ENCODE measurements at places on chromosomes 4 and X. TPM values are rescaled to one million over a fixed set of nuclear protein-coding genes. Genes with fewer than 3 reads are reported as not detected.

- DNase-seq = no peak
Measured at GRCh38 chrX:20271730-20272129, 5.0 kb upstream of the RPS6KA3 start.

GRCh38 chr4:128227991-128228571 is 59.5 kb downstream of the PGRMC2 start:
- DNase-seq = no peak

DNA sequence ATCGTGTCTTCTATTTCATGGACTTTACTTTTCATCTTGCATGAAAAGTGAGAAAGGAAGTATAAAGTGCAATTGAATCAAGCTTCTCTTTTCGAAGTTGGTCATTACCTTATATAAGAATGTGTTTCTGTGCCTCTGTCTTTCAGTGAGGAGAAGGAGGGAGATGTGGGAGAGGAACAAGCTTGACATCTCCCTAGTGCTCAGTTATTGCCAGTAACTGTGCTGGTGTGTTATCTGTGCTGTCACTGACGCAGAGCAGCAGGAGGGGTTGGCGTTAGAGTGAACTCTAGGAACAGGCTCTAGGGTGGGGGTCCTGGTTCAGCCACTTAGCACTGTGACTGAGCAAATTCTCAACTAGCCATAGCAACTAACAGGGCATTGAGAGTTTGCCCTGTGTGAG is 34.0 kb upstream of the TBC1D9 start:
- no peak for DNase-seq

DNA sequence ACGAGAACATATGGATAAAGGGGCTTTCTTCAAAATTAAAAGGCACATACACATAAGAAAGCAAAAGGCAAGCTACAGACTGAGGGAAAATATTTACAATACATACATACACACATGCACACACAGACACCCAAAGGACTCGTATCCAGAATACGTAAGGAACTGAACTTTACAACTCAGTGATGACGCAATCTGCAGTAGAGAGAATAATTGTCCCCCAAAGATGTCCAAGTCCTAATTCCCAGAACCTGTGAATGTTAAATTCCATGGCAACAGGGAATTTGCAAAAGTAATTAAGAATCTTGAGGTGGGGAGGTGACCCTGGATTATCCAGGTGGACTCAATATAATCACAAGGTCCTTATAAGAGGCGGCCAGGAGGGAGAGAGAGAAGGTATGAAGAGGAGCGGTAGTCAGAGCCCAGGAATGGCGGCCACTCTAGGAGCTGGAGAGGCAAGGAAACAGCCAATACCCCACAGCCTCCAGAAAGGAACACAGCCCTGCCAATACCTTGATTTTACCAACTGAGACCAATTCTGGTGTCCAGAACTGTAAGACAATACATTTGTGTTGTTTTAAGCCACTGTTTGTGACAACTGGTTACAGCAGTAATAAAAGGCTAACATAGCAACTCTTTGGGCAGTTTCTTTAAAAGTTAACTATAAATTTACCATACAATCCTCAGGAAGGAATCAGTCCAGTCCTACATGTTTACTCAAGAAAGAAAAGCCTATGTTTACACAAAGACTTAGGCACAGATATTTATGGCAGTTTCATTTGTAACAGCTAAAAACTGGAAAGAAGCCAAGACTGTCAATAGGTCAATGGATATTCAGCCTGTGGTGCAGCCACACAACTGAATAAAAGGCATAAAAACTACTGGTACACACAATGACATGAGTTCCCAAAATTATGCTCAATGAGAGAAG is 27.3 kb upstream of the STS start:
- DNase-seq = no peak

GRCh38 chr4:60657807-60658206 is 542.3 kb upstream of the ADGRL3 start:
- no peak for DNase-seq

GRCh38 chr4:1220566-1220965 is 28.4 kb downstream of the CTBP1 start:
- DNase-seq = no peak

DNA sequence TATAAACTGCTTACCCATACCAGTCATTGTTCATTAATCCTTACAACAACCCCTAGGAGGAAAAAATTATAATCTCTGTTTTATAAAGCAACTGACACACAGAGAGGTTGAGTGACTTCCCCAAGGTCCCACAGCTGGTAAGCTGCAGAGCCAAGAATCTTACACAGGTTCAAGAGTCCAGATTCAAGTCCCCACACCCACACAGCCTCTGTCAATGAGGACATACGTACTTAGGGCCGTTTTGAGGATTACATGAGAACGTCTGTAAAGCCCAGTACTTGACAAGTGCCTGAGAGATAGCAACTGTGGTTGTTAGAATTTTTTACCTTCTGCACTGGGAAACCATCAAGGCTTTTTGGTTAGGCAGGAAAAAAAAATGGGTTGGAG is 556 bp upstream of the SLC25A43 start:
- DNase-seq = no peak

DNA sequence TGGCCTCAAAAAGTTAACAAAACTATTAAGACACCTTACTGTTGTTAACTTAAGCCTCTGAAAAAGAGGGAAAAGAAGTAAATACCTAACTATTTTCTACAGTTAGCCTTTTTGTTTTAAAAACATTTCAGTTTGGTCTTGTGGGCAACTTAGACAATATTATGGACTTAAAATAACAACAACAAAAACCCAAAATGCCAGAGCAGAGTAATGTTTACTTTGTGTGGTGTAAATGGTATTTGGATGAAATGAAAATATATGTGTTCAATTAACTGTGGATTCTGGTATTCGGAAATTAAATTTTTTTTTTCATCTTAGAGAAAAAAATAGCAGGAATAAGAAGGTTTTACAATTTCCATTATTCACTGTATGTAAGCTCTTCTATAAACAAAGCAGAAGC is 79.6 kb upstream of the NPNT start:
- no peak for DNase-seq

DNA sequence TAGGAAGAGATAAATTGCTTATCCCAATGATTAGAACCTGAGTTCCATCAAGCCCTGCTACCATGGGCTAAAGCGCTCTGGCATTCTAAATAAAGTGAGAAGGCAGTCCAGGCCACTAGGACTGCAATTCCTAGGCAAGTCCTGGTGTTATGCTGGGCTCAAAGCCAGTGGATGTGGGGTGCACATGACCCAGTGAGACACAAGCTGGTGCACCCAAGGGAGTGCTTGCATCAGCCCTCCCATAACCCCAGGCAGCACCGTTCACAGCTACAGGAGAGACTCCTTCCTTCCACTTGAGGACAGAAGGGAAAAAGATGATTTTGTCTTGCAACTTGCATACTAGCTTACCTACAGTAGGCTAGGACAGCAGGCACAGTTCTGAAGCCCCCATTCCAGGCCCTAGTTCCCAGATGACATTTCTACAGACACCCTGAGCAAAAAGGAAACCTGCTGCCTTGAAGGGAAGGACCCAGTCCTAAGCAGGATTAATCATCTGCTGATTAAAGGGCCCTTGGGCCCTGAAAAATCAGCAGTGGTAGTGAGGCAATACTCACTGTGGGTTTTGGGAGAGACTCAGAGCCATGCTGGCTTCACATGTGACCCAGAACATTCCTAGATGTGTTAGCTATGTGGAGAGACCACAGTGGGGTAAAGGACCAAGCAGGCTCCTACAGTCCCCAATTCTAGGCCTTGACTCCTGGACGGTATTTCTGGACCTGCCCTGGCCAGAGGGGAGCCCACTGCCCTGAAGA is 77.8 kb downstream of the KLHL13 start:
- no peak for DNase-seq

DNA sequence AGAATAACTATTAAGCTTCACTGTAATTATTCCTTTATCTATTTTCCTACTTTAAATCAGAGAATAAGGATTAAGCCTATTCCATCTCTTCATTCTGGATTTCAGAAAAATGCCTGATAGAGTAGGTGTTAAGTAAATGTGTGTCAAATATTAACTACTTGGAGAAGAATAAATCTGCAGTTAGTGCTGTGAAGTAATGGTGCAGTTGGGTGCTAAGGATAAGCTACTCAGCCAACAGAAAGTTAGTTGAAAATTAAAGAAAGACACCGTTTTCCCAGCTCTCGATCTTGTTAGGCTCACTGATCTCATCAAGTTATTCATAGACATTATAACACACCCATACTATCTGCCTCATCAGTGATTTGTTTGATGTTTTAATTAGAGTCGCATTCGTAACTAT is 7.1 kb downstream of the PF4V1 start:
- no peak for DNase-seq

- no peak for DNase-seq
Measured at GRCh38 chrX:129565046-129565650, 25.1 kb downstream of the OCRL start.

GRCh38 chrX:109344678-109345077 is 137.2 kb downstream of the GUCY2F start:
- DNase-seq = no peak

DNA sequence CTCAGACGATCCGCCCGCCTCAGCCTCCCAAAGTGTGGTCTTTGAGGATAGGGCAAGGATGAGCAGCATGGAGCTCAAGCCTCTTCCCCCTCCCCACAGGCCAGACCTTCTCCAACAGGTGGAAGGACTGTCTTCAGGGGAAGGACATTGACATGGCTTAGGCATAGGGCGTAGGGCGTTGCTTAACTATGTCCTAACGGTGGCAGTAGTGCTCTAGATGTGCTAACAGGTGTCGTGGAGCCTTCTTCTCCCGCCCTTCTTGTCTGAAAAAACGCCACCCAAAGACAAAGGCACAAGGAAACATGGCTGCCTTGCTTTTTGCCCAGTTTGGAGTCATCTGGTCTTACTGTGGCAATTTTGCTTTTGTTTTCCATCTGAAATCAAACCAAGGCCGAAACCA is 219.8 kb downstream of the OR13H1 start:
- DNase-seq = no peak

DNA sequence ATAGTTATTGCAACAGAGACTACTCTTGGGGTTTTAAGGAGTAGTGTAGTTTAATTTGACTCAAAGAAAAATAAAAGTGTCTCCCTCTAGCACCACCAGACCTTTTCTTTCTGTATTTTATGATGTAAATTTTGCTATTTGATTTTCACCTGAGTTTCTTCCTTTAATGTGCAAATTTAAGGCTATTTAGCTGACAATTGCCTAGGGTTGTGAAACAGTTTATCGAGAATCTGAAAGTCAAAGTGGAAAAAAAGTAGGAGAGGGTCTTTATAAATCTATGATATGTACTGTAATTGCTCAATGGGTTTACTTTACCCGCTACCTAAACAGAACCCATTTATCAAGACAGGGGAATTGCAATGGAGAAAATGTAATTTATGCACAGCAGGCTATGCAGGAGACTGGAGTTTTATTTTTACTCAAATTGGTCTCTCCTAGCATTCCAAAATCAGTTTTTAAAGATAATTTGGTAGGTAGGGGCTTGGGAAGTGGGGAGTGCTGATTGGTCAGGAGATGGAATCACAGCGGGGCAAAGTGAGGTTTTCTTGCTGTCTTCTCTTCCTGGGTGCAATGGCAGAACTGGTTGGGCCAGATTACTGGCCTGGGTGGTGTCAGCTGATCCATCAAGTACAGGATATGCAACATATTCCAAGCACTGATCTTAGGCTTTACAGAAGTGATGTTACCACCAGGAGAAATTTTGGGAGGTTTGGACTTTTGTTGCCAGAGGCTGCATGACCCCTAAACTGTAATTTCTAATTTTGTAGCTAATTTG is 228.6 kb upstream of the TACR3 start:
- DNase-seq = no peak

- no peak for DNase-seq
Measured at GRCh38 chrX:124407226-124407625, 60.9 kb downstream of the SH2D1A start.

GRCh38 chr4:36260731-36261130 is 16.4 kb upstream of the ARAP2 start:
- DNase-seq = no peak

DNA sequence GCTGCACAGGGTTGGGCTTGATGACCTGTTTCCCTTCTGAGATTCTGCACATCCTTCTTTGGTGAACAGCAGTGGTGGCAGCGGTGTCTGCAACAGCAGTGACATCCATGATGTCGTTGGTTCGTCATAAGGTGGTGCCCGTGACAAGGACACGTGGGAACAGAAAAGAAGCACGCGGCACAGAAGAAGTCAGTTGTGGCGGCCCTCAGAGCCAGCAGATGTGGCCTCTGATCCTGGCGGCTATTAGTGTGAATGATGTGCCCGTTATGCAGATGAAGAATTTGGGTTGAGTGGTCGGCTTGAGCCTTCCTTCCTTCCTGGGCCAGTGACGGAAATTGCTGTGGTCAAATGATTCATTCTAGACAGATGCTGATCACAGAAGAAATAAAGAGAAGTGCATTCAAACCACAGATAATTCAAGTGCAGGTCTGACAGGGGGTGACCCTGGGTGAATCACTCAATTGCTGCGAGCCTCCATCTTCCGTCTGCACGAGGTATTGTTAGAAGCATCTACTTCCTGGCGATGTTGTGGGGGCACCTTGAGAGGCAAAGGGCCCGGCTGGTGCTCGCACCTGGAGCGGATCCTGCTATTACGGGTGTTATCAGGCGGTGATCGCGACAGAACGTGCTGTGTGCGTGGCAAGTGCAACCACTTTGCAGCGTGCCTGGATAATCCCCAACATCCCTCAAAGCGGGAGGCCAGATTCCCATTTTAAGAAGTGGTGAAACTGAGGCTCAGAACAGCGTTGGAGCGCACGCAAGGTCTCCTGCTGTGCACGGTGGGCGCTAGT is 215.2 kb upstream of the PSAPL1 start:
- peak; percentile 59 for DNase-seq

DNA sequence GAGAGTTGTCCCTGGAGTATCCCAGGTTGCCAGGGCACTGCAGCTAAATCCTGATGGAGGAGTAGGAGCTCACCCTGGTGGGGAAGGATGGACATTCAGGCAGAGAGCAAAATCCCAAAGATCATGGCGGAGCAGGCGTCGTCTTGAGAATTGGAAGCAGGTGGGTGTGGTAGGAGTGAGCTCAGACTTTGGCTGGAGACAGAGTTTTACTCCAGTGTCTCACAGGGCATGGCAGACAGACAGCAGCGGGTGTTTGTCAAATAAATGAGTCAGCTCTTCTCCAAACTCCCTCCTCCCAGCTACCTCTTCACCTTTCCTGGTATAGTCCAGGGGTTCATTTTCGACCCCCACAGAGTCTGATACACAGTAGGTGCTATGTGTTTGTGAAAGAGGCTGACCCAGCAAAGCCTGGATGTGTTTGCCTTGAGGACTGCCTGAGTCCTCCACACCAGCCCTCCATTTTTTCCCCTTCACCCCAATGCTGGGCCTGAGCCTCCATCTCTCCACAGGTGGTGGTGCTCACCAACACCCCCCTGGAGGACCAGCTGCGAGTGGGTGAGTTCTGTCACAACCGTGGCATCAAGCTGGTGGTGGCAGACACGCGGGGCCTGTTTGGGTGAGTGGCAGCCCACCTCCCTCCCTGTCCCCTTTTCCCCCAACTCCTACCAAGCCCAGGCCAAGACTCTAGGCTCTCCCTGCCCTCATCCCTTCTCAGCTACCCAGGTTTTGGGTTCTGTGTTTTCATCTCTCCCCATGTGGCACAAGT is 6.9 kb downstream of the UBA1 start:
- no peak for DNase-seq

CXorf65 gene
- total RNA-seq = 30.6 TPM

PAGE4 gene
- total RNA-seq = not detected

OPN1MW gene
- not detected for total RNA-seq

GBA3 gene
- not detected for total RNA-seq

IL2RG gene
- total RNA-seq = 389 TPM

ASMT gene
- not detected for total RNA-seq

Data from activated naive CD8-positive, alpha-beta T cell treated with anti-CD3 and anti-CD28 coated beads, Interleukin-2, amount 10 ng/mL, durations not matched to agents 7 days and 5 days (primary cell).